AG09319 (cell line): ENCODE measurements at places on chromosomes 12 and 14.

DNA sequence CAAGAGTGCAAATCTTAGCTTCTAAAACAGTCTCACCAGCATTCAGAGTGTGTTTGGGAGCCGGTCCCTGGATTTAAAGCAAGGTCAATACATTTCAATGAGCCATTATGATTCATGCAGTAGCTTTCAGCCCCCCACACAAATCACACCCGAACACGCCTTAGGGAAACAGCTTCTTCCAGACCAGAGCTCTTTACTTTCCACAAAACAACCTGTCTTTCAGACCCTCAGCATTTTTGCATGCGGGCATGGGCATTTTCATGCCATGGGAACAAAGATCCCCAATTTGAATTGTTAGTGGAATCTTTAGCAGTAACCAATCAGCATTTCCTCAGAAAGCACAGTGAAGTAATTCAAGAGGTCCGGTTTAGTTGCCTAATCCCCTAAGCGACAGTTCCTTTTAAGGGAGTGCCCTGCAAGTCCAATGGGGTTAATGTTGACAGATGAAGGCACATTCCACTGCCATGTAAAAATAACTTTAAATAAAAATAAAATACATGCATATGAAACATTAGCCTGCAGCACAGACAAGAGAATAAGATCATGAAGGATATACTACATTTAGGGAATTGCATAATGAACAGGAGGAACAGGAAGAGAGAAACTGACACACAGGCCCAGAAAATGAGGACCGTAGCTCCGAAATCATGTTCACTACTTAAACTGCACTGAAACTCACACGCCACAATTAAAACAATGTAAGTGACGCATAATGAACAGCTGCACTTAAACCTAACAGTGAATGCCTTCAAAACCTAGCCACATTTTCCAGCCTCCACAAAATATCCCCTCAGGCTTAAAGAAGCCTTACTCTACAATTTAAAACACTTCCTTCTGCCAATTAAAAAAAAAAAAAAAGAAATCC is 4.0 kb downstream of the VPS37B start:
- no peak for DNase-seq

DNA sequence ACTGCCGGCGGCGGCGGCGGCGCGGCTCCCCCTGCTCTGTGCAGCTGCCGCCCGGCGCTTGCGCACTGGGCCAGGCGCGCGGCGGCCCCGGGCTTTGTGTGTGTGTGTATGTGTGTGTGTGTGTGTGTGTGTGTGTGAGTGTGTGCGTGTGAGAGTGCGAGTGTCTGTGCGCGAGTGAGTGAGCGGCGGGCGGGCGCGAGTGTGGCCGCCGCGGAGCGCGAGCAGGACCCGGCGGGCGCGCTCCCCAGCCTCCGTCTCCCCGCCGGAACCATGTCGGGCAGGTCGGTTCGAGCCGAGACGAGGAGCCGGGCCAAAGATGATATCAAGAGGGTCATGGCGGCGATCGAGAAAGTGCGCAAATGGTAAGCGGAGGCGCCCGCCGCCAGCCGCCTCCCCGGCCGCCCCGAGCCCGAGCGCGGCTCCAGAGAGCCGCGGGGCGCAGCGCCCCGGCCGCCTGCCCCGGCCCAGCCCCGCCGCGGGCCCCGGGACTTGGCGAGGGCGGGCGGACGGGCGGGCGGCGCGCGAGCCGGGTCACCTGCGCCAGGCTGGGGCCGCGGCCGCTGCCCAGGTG is at the start of gene BCL7A:
BCL7A (plus strand) TSS at position 63 of the 571 bp plus-strand sequence; CDS start at position 271, 208 bp downstream.
- DNase-seq, result peak; percentile 48

DNA sequence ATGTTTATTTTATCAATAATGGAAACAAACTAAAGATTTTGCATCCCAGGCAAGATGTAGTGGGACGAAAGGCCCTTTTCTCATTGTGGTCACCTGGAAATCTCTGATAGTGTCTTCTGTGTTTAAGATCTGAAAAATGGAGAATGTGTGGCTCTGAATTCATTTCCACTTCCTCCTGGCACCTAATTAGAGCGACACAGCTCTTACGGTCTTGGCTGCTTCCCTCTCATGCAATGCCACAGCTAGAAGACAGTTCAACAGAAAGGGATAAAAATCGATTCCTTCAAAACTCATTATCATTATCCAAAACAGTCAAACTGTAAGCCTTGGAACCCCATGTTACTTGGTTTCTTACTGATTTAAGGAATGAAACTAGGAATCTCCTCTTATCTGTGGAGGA is 9.3 kb downstream of the ST8SIA1 start:
- no peak for DNase-seq

- DNase-seq, result no peak
These were observed 1.5 kb downstream of the INF2 start for GRCh38 chr14:104690861-104691455.

DNA sequence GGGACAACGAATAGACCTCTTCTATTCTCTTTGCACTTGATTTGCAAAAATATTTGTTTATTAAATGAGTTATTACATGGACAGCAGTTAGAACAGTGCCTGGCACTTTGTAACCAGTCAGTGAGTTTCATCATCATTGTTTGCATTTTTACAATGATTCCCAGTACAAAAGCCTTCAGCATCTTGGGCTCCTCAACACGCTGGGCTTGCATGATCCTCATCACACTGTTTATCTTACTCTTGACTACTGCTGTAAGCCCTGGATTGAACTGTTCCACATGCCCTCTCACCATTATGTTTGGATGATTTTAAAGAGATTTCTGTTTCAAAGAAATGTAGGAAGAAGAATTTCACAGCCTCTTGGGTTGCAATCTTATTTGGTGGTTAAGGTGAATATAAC is 204.3 kb downstream of the PELI2 start:
- no peak for DNase-seq

GRCh38 chr12:114919479-114919878 is 235.5 kb upstream of the TBX3 start:
- DNase-seq, result no peak

DNA sequence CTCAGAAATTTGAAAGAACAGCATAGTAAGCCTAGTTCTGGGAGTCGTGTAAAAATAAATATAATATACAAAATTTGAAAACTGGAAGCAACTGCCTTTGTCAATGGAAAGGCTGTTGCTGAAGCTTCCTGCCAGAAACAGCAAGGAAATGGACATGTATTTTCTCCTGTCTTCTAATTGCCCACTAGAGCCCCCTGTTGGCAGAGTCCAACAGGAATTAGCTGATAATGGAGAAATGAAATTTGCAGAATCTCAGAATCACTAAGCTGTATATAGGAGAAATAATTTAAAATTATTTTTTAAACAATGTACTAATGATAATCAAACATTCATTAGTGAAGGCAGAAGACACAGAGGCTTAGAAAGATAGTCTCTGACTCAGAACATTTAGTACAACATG is 414.8 kb downstream of the SLC6A15 start:
- DNase-seq, result no peak

DNA sequence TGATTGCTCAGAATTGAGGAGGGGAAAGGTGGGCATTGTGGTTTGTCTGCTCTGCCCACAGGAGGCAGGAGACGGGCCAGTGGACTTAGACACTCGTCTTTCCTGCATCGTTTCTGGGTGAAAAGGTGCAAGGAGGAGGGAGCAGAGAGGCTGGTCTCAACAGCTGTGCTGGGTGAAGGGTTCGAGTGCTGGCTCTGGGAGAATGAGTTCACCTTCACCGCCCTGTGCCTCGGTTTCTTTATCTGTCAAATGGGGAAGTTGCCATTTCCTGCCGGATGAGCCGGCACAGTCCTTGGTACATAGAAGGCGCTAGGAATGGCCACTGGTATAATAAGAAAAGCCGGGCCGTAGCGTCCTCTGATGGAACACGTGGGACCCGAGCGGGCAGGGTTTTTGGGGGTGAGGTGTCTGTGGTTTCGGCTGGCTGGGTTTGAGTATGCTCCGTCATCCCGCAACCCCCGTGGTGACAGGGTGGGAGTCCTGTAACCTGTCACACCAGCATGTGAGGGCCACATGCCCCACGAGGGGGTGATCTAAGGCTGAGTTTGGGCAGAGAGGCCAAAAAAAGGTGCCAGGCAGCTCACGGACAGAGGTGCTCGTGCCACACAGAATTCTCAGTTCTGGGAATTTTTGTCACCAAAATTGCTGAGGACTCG is 7.3 kb downstream of the BCL7A start:
- DNase-seq, result no peak

DNA sequence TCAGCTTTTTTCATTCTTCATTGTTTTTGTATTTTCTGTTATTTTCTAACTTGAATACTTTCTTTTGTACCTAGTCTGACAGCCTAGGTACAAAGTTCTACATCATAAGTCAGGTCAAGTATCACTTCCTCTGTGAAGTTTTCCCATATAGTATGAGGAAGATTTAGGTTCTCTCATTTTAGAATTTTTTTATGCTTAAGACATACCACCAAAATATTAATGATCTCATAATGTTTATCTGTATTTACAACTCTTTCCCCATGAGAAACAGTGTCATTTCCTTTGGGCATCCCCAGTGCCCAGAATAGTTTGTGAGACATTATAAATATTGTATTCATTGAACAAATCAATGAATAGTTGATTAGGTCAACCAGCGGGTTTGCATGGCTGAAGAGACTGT is 3.1 kb upstream of the ATF7IP start:
- no peak for DNase-seq

GRCh38 chr12:124327362-124328043 is 32.6 kb downstream of the RFLNA start:
- DNase-seq, result no peak

- no peak for DNase-seq
These were observed 48.9 kb upstream of the DLK1 start for GRCh38 chr14:100677554-100678468.

DNA sequence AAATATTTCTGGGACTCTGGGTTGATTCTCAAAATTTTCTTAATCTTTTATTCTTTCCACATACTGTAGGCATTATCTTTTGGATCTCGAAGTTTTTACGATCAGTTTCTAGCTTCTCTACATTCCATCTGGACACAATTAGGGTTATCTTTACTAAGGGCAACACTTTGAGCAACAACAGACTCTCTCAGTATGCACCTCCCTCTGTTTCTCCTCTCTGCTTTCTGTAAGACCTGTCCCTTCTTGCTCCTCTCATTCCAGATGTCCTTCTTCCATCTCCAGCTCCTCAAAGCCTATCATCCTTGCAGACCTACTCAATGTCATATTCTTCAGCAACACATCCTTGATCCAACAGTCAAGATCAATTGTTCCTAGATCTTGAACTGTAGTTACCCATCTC is 457.0 kb downstream of the SLC6A15 start:
- no peak for DNase-seq

GRCh38 chr14:60628892-60629291 is 20.4 kb downstream of the SIX1 start:
- DNase-seq, result no peak

GRCh38 chr14:65170768-65171507 is 68.6 kb upstream of the MAX start:
- DNase-seq, result peak; percentile 57

DNA sequence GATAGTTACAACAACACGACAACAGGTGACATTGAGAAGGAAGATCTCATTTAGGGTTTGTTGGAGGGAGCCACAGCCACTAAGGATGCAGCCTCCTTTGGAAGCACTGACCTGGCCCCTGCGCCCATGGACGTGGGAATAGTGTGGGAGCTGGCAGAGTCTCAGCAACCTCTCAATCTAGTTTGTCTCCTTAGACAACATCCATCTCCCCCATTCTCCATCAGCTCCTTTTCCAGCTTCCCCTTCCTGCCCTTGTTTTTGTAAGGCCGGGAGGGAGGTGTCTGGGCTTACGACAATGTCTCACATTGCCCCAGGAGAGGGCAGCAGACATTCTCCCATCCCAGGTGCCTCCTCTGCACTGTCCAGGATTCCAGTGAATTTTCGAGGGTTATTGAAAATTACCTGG is 170.2 kb upstream of the PZP start:
- DNase-seq, result no peak

DNA sequence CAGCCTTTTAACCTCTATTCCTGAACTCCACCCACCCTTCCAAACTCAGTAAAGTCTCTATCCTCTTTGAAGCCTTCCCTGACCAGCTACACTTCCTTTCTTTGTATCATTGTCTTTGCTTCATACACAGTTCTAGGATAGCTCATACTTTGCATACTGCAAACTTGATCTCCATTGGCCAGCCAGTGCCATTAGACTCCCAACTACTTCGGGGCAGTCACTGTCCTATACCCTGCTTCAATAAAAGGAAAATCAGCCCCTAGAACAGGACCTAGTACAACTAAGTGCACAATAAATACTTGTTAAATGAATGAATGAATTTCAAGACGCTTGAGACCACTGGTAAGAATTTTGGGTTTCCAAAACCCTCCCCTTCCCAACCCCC is 521 bp upstream of the PIP4K2C start:
- DNase-seq, result no peak

DNA sequence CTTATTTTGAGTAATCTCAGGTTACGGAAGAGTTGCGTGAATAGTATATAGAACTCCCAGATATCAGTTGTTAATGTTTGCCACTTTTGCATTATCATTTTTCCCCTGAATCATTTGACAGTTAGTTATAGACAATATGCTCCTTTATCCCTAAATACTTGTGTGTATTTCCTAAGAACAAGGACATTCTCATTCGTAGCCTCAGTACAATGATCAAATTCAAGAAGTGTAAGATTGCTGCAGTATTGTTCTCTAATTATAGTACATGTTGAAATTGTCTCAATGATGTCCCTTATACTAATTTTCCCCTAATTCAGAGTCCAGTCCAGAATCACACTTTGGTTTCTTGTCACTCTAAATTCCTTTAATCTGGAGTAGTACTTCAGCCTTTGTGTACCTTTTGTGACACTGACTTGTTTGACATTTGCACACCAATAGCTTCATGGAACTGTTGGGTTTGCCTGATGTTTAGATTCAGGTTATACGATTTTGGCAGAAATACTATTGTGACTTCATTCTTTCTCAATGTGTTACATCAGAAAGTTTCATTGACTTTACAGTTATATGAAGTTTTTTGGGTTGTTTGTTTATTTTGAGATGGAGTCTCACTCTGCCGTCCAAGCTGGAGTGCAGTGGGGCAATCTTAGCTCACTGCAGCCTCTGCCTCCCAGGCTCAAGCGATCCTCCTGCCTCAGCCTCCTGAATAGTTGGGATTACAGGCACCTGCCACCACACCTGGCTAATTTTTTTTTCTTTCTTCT is 13.1 kb downstream of the DYNC1H1 start:
- DNase-seq, result no peak

GRCh38 chr14:89186856-89187376 is 230.1 kb downstream of the FOXN3 start:
- DNase-seq, result no peak

GRCh38 chr14:38074081-38074480 is 133.6 kb upstream of the SSTR1 start:
- DNase-seq, result no peak

GRCh38 chr12:91215940-91216454 is 33.4 kb upstream of the DCN start:
- no peak for DNase-seq

DNA sequence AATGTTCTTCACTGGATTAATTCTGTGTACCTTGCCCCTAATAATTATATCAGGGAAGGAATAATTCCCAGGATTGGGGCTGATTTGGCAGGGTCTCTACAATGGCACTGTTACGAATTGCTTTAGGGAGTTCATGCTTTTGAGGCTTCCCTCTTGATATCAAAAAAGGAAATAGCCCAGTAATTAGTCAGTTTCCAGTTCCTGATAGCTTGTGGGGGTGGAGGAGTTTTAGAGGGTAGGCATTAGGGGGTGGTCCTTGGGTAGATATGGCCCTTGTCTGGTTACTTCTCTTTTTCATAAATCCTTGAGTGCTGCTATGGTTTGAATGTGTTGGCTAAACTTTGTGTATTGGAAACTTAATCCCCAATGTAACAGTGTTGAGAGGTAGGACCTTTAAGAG is 6.1 kb upstream of the SRSF5 start:
- no peak for DNase-seq

GRCh38 chr14:74977901-74978385 is 22.5 kb upstream of the PGF start:
- DNase-seq, result no peak

- DNase-seq, result no peak
These were observed 325.1 kb downstream of the BCL11B start for GRCh38 chr14:98946940-98947339.
